ENCODE measurements at places on chromosomes 6 and 20. TPM values are rescaled to one million over a fixed set of nuclear protein-coding genes. Genes with fewer than 3 reads are reported as not detected.

The ZBTB22 gene
- total RNA-seq = 31.6 TPM

The CTAGE9 gene
- not detected for total RNA-seq

The OPRL1 gene
- 1.4 TPM for total RNA-seq

The RBPJL gene
- not detected for total RNA-seq

The PREX1 gene
- 65.0 TPM for total RNA-seq

The PRND gene
- total RNA-seq = not detected

The SEMG1 gene
- not detected for total RNA-seq

The ELOVL2 gene
- not detected for total RNA-seq

The ULBP1 gene
- 1.9 TPM for total RNA-seq

The DDX27 gene
- total RNA-seq = 76.5 TPM

Data from activated B cell treated with CpG ODN at 0.5 μM for 24 hours (primary cell).